NCI-H2227 treated with DMSO at 0.1 percent for 48 hours (cell line): ENCODE measurements at places on chromosomes 7 and 10.
A peak's percentile ranks its signal among the peaks of the same experiment; 100 is the strongest.

- DNase-seq = peak; percentile 30
Measured at GRCh38 chr7:20235288-20235687, 18.1 kb upstream of the MACC1 start.

- DNase-seq = no peak
Measured at GRCh38 chr7:127658970-127659630, 7.1 kb downstream of the SND1 start.

- DNase-seq = no peak
Measured at GRCh38 chr7:19113855-19114550, 3.4 kb downstream of the TWIST1 start.

GRCh38 chr7:95035295-95035694 is 127.9 kb downstream of the PPP1R9A start:
- DNase-seq = no peak

DNA sequence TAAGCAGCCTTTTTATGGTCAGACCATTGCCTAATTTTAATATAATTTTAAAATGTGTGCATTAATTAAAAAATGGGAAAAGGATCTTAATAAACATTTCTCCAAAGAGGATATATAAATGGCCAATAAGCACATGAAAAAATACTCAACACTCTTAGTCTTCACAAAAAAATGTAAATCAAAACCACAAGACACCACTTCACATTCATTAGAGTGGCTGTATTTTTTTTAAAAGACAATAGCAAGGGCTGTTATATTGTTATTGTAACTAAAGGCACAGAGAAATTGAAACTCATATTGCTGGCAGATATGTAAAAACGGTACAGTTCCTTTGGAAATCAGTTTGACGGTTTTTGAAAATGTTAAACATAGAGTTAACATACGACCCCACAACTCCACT is 3.2 kb upstream of the CROT start:
- DNase-seq = no peak
